ENCODE measurements at places on chromosomes 16 and 17. TPM values are rescaled to one million over a fixed set of nuclear protein-coding genes. Genes with fewer than 3 reads are reported as not detected.

PABPN1L gene
- polyA plus RNA-seq: 0.20 TPM

PRSS53 gene
- polyA plus RNA-seq: 1.7 TPM

CES5A gene
- not detected for polyA plus RNA-seq

KCNJ12 gene
- polyA plus RNA-seq: 9.1 TPM

P4HB gene
- polyA plus RNA-seq: 436 TPM

All from muscle of back (tissue), 13 donors.